Mucosa of descending colon (tissue), 3 donors: ENCODE measurements at places on chromosomes 7 and 10. TPM values are rescaled to one million over a fixed set of nuclear protein-coding genes. Genes with fewer than 3 reads are reported as not detected.

The MYO3A gene
- 0.12 TPM for total RNA-seq

GRCh38 chr7:140640727-140641523, at the start of gene DENND2A:
Gene DENND2A (minus strand): TSS chr7:140640813. CDS start chr7:140602397, 38,416 bp downstream.
- peak; percentile 50 for DNase-seq

DNA sequence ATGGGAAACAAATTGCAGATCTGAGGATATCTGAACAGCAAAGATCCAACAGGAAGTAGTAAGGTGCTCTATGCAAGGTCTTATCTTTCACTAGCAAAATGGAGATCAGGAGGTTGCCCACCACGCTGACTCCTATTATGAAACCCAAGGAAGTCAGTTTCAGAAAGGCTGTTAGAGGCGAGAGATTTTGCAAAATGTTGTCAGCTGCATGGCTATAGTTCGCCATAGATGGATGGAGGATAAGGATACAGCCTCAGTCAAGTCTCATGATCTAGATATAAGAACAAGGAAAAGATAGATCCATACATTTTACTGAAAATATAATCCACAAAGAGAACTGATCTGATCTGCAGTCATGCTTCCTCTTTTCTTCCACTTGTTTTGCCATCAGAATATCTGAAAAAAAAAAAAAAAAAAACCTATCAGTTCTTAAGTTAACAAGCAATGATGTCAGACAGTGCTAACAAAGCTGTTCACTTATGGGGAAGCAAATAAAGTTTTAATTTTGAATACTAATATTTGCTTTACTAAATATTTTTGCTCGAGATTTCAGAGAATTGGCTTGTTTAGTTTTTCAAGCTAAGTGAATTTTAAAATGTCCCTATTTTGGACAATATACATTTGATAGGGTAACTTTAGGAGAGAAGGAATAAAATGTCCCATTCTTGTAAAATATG, 2.0 kb downstream of the GPR85 start:
- no peak for DNase-seq

GRCh38 chr10:56258378-56258777, 102.7 kb downstream of the ZWINT start:
- no peak for DNase-seq

The GRID2IP gene
- total RNA-seq: 1.0 TPM

GRCh38 chr7:106766551-106766950, 98.5 kb upstream of the PIK3CG start:
- no peak for DNase-seq

DNA sequence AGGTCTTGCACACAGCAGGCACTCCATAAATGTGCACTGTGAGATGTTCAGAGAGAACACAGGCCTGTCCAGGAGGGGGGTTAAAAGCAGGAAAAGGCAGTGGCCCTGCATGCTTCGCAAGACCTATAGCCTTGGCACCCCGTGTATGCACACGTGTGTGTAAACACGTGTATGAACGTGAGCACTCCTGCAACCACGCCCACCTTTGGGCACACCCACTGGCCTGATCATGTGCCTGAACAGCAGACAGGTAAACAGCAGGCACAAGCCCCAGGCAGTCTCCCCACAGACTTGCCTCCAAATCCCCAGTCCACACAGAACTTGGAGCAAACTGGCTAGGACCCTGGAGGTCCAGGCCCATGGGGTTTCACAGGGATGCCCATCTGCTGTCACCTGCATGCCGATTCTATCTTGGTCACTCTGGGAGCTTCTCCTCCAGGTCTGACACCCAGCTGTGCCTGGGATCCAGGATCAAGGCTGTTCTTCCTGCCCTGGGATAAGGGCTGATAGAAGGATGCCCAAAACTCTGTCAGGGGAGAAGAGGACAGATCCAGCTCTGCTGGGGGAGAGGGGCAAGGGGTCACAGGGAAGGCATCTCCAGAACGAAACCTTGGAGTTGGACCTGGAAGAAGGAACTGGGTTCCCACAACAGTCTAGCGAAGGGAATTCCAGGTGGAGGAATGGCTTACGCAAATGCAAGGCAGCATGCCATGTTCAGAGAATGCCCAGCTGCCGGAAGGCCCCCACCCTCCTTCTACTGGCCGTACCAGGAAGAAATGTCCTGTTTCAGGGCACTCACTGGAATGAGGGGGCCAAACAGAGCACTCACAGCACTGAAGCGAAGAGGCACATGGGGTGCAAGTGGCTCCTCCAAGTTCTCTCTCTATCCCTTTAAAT, 14.3 kb upstream of the ZMIZ1 start:
- DNase-seq: peak; percentile 87

GRCh38 chr10:51090190-51090589, 15.9 kb downstream of the PRKG1 start:
- DNase-seq: no peak

GRCh38 chr10:13167568-13167967, 6.2 kb downstream of the MCM10 start:
- DNase-seq: no peak

DNA sequence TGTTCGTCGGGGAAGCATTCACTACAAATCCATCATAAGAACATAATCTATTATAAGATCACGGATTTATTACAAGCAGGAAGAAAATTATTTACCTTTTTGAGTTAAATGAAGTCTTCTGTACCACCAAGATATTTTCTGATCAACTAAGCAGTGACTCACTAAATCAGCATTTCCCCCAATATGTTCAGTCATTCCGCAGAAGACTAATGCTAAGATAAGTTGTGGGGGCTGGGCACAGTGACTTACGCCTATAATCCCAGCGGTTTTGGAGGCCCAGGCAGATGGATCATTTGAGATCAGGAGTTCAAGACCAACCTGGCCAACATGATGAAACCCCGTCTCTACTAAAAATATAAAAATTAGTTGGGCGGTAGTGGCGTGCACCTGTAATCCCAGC, 144.2 kb upstream of the EGR2 start:
- DNase-seq: no peak

- peak; percentile 15 for DNase-seq
These were observed 34.7 kb downstream of the MET start for GRCh38 chr7:116706668-116707126.

DNA sequence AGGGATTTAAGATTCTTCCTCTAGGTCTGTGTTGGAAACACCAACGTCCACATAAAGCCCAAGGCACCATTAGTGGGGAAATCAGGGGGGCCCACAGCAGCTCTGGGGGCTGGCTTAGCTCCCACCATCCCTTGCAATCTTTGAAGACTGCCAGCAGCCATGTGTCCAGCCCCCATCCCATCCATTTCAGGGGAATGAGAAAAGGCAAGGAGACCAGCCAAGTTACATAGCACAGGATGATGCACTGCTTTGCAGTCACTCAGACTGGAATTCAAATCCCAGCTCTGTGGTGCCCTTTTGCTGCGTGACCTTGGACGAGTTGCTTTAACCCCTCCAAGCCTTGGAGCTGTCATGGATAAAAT, 108.9 kb upstream of the ZMIZ1 start:
- DNase-seq: no peak

The PKD2L1 gene
- total RNA-seq: not detected

The LIPN gene
- not detected for total RNA-seq

- no peak for DNase-seq
These were observed 894.0 kb upstream of the ZNF722 start for GRCh38 chr7:63104666-63105065.

GRCh38 chr7:17774248-17774647, 166.0 kb downstream of the SNX13 start:
- DNase-seq: no peak

The TEX47 gene
- not detected for total RNA-seq

- DNase-seq: no peak
These were observed 573.1 kb upstream of the FOXK1 start for GRCh38 chr7:4108951-4109350.

DNA sequence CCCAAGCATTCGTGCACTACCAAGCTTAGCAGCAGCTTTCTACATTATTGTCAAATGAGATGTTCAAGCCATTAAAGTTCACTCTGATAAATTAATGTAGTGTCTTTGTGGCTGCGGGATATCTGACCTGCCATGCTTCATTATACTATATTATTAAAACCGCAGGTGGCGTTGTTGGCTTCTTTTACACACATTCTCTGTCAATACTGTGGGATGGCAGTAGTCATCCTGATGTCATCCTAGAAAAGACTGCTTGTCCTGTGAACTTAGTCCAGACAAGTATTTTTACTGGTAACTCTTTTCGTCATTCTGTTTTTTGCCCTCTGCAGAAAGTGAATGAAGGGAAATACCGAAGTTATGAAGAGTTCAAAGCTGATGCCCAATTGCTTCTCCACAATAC, 103.9 kb downstream of the ZMYND11 start:
- DNase-seq: no peak

The C10orf67 gene
- not detected for total RNA-seq

The ZFYVE27 gene
- 83.7 TPM for total RNA-seq

DNA sequence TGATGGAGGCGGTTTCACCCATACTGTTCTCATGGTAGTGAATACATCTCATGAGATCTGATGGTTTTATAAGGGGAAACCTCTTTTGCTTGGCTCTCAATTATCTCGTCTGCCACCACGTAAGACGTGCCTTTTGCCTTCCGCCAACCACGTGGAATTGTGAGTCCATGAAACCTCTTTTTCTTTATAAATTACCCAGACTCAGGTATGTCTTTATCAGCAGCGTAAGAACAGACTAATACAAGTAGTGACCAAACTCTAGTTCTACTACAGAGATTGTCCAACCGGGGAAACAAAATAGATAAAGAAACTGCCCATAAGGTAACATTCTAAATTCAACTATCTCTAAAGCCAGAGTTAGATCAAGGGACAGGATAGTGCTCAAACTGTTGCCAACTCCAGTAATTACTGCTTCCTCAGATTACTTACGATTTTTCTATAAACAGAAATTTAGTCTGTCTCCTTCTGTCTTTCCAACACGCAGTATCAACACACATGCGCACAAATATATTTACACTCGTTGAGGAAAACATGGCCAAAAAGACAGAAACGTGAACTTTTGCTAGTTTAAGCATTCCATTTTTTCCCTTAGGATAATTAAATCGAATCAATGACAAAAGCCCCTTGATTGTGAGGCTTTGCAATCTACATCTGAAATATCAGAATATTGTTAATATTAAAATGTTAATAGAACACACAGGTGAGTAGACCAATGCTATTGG, 36.9 kb downstream of the CREB3L2 start:
- no peak for DNase-seq

The ATOH7 gene
- not detected for total RNA-seq

DNA sequence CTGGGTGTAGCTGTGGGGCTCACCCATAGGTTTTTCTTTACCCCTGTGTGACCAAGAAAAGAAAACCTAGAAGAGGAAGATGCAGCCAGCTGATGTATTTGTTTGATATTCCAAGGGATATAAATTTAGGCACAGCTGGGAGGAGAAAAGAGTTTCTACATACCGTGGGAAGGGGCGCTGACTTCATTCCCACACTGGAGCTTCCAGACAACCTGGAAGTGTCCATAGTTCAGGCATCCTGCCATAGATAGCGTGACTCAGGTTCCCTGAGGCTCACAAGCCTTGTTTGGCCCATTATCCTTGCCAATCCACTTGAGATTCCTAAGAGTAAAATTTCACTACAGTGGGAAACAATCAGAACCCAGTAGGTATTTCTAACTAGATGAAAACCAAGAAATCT, 371.7 kb upstream of the NRP1 start:
- no peak for DNase-seq

- no peak for DNase-seq
These were observed 218.3 kb downstream of the PTPRN2 start for GRCh38 chr7:158369290-158369689.

GRCh38 chr10:100041306-100042002, 31.7 kb upstream of the DNMBP start:
- no peak for DNase-seq

The GNAI1 gene
- 59.3 TPM for total RNA-seq
